Stimulated activated CD8-positive, alpha-beta memory T cell treated with anti-CD3 and anti-CD28 coated beads, Interleukin-4, amount 100 ng/mL, for 24 hours (primary cell): ENCODE measurements at places on chromosomes 12 and 14.

- no peak for DNase-seq
Measured at GRCh38 chr12:120225200-120225558, 24.3 kb upstream of the RPLP0 start.

- DNase-seq = no peak
Measured at GRCh38 chr12:112939761-112940381, 1.6 kb downstream of the OAS3 start.

DNA sequence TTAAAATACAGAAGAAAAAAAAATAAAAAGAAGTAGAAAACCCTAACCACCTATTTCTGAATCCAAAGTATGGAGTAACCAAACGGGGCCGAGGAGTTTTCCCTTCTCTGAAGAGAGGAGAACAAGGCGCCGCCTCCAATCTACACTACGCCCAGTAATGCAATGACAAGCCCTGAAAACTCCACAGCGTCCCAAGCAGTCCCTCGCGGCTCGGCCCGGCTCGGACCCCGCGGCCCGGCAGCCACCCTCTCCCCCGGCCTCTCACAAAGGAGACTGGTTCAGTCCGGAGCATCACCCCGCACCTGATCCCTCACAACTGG lies 371 bp downstream of the CHD8 start:
- no peak for DNase-seq

DNA sequence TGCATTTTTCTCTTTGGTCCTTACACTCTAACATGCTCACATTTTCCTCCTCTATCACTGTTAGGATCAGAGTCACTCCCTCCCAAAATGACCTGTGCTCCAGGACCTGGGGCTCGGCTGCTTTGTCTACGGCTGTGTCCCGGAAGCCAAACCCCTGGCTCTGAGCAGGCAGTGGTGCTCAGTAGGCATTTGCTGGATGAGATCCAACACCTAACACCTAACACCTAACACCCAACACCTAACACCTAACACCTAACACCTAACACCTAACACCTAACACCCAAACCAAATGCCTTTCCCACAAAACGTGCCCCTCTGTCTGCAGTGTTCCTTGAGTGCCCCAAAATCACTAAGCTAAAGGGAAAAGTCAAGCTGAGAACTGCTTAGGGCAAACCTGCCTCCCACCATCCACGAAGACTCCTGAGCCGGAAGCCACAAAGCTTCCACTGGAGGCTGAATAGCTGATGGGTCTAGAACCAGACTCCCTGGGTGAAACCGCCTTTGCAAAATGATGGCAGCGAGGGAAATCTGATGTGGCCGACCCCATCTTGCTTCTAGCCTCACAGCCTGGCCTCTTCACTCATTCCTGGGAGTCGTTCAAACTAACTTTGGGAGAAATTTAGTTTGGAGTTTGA lies 29.2 kb downstream of the HSP90AA1 start:
- DNase-seq = no peak

DNA sequence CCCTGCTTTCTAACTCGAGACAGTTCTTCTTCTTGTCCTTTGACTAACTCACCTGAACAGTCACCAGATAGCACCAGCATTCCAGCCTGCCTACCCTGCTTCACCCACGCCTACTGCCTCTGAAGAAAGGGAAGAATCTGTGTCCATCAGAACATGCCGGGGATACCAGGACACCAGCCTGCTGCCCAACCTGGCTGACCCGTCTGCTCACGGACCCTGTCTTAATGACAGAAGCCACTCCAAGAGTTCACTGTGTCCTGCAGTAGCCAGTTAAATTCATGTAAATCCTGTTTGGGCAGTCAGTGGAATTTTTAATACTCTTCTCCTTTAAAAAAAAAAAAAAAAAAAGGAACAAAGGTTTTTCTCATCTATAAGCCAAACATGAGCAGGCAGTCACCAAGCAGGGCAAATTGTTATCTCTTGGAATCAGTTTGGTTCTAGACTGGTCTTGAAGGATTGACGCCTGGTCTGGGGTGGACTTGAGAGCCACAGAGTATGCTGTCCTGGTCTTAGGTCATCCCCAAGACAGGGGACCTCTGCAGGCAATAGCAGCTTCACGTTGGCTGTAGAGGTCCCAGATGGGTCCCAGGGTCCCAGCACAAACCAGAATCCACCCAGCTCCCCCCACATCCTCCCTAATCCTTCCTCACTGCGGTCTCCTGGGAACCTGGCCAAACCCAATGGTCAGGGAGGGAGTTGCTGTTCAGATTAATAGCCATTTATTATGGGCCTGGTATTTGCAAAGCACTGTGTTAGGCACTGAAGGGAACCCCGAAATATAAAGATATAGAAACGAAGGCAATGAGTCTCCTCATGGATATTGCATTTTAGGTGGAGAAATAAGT lies 181.1 kb upstream of the HIF1A start:
- no peak for DNase-seq
